ENCODE measurements at places on chromosomes 5 and 9.

- DNase-seq, result no peak
Measured at GRCh38 chr5:111641533-111642233, 115.3 kb downstream of the NREP start.

DNA sequence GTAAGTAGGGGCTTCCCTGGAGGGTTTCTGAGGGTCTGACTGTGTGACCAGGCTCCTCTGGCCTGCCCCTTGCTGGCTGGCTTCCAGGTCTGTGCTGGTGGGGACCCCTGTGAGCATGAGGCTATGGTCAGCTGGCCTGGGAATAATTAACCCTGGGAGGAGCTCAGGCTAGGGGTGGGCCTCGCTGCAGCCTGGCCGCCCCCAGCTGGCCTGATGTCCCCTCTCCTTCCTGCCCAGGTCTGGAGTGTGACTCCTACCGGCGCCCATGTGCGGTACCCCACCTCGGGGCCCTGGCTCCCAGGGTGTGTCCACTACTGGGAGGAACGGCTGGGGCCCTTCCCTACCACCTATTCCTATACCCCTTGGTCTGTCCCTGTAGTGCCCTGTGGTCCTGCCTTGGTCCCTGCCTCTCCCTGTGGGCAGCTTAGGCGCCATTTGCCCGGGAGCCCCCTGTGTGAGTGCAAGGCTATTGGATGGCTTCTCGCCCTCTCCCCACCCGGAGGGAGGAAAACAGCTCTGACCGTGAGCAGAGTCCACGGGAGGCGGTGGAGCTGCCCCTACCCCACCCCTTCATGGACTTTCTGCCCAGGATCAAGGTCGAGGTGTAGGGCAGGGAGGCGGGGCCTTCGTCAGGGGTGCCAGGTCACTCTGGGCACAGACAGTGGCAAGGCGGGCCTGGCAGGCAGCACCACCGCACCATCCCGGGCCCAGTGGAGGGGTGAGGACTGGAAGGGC lies 9.4 kb downstream of the RXRA start:
- no peak for DNase-seq

DNA sequence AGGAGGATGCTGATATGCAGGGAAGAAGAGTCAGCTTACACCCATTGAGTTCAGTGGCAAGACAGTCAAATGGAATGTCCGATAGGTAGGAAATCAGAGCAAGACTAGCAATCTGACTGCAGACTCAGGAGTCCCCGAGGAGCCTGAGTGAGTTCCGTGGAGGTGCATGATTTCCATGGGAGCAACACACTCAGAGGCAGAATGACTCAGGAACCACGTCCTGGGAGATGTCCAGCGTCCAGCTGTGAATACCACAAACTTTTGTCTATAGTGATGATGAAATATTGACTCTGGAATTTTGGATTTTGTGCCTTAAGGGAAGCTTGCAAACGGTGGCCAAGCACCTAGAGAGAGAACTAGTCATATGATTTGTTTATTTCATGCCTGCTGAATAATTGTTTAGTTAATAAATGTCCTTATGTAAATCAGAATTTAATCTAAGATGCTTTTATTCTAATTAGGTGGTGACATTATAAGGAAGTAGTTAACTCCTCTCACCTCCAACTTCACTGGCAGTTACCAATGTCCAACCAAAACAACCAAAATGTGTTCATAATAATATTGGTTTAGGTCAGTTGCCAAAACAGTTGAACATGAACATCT lies 100.4 kb downstream of the PDE4D start:
- DNase-seq, result no peak

DNA sequence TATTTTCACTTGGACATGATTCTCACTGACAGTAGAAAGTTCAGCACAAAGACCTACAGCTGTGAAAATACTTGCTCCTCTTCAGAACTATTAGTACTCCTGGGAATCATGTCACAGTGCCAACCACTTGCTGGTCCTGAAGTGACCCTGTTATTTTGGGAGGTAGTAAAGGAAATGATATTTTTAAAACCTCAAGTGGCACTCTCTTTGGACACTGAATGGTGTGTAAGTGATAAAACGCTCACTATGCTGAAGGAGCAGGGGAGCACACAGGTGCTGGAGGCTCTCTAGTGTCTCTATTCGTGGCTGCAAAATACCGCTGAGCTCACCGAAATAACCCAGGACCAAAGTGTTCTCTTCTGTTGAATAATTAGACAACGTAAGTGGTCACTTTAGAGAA lies 76.9 kb upstream of the SPATA31D4 start:
- DNase-seq, result peak; percentile 66

DNA sequence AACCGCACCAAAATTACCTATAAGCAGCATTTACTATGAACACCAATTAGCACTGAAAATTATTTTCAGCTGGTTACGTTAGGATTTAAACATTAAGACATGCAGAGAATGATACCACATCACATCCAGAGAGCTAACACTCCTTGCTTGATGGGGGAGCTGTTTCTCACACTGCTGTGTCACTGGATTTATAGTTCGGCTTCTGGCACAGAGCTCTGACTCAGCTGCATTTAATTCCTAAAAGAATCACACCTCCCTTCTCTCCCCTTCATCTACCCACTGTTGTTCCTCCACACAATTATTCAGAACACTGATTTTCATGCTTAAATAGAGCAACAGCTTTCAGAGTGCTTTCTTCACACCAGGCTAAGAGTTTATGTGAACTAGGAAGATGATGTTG lies 82.6 kb upstream of the SV2C start:
- no peak for DNase-seq

DNA sequence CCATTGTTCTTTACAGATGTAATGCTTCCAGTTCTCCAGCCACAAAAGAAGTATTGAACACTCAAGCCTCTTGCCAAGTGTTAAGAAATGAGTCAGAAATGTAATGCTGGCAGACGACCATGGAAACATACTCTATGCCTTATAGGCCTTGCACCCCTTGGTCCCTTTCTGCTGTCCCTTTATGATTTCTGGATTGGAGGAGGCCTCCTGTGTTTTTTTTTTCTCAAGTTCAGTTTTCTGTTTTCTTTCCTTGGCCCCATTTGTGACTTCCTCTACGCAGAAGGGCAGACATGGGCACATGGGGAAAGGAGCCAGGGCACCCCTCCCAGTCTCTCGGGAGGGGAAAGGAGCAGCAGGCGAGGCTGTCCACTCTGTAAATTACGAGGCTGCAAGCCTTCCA lies 53.4 kb downstream of the SNX18 start:
- DNase-seq, result no peak

- no peak for DNase-seq
Measured at GRCh38 chr9:10479172-10479571, 133.6 kb downstream of the PTPRD start.

GRCh38 chr5:140982083-140982716 lies 15.9 kb downstream of the PCDHAC2 start:
- no peak for DNase-seq

DNA sequence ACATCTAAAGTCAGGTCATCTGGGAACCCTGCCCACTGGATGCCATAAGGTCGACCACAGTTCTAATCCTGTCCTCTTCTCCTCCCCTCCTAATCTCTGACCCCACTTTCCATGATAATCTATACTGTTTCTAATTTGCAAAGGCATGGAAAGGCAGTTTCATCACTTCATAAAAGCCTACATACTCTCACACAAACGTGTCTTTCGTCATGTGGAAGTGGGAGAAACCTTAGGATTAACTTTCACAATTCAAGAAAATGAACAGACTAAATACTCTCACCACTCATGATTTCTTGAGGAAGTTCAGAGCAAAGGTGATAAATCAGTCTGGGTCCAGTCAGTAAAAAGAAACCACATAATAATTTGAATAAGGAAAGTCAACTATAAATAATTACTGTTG lies 5.5 kb downstream of the FANCC start:
- DNase-seq, result no peak

GRCh38 chr9:69466151-69466550 lies 141.1 kb downstream of the ENTREP1 start:
- no peak for DNase-seq

DNA sequence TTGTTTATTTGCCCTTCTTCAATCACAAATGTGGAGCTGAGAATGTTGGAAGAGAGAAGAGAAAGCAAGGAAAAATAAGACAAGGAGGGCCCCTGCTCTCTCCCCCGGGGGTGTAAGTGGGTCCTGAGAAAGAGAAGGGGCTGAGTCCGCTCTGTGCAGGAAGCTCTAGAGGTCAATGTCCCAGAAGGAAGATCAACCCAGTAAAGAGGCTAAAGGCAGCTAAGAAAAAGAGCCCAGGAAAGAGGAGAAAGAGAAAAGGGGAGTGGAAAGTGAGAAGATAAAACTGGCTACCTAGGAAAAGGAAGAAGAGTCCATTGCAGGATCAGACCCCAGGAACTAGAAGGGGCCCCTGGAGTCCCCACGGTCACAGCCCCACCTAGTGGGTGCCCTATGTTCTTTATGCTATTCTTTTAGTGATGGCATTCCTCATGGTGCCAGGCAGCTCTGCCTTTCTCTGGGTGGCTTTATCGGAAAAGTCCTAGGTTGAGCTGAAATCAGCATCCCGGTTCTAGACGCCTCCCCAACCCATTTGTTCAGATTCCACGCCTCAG lies 583.4 kb downstream of the ACTL7B start:
- DNase-seq, result peak; percentile 74

DNA sequence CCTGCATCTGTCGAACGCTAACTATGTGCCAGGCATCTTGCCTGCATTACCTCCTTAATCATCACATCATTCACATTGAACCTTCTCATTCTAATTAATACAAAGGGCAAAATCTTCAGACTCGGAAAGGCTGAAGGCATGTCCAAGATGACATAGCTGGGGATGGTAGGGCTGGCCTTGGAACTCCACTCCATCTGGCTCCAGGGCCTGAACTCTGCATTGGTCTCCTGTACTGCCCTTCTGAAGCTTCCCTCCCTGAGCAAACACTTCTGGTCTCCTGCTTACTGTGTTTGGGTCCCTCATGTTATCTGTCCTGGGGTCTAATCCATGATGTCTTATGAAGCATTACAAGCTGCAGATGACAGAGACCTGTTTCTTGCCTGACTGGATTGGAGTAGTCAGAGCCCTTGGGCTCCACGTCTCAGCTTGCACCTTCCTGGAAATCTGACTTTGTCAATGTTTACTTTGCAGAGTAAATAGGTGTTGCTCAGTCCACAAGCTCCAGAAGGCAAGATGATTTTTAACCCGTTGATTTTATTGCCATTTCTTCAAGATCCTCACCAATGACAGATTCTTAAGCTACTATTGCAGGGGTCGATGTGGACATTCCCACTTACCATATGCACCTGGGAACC lies 106.1 kb downstream of the GALNT10 start:
- DNase-seq, result no peak

GRCh38 chr9:21294364-21294774 lies 10.7 kb downstream of the IFNA5 start:
- DNase-seq, result no peak

- no peak for DNase-seq
Measured at GRCh38 chr5:75167345-75167744, 69.3 kb downstream of the ANKRD31 start.

DNA sequence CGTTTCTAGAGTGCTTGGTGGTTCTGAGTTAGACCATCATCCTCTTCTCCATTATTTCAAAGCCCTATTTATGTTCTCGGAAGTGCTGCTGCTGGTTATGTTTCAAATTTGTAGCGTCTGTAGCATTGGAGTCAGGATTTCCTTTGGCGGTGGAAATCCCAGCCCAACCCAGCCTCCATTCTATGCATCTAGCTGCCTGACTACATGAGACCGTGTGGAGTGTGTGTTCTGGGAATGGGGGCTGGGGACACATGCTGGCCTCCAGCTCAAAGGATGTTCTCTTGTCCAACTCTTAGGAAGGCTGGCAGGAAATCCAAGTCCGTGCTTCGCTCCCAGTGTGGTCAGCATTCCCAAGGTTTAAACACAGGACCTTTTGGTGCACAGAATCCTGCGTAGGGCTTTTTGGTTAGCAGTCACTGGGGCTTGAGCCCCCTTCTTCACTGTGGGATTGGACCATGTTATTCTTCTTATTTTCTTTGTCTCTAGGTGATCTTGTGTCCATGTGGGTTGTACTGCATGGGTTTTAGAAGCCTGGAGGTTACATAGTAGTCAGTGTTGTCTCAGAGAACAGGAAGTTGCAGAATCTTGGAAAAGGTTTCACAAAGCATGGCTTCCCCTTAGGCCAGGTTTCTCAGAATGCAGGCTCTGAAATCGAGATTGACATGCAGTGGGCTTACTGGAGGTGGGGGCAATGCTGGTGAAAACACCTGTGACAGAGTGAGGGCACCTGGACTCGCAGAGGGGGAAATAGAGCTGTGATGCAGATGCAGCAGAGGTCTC lies 132.2 kb downstream of the ARHGAP26 start:
- DNase-seq, result no peak

- DNase-seq, result no peak
Measured at GRCh38 chr5:3601911-3602782, 6.5 kb downstream of the IRX1 start.

DNA sequence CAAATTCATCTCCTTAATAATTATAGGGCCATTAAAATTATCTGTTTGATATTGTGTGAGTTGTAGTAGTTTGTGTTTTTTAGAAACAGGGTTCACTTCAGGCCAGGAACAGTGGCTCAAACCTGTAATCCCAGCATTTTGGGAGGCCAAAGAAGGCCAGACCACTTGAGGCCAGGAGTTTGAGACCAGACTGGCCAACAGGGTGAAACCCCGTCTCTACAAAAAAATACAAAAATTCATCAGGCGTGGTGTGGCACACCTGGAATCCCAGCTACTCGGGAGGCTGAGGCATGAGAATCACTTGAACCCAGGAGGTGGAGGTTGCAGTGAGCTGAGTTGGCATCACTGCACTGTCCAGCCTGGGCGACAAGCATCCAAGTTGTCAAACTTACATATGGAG lies 57.0 kb downstream of the IARS1 start:
- no peak for DNase-seq

DNA sequence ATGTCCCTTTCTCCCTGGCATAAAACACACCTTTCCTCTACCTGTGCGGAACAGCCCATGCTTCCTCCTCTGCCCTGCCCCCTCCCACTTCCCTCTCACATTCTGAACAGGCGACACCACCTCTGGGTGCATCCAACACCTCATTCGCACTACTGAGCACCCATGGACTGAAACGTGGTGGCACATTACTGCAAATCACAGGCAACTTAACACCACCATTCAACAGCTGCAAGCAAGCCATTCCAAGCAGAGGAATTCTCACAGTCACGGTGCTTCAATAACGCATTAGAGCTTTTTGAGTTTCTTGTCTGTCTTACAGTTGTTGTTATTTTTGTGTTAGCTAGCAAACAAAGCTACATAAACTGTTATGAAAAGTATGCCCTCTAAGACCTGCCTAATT lies 298.2 kb upstream of the TAS2R1 start:
- no peak for DNase-seq
